ENCODE measurements at places on chromosomes 2 and 18.

- no peak for DNase-seq
These were observed 32.1 kb downstream of the RNMT start for GRCh38 chr18:13758622-13759021.

DNA sequence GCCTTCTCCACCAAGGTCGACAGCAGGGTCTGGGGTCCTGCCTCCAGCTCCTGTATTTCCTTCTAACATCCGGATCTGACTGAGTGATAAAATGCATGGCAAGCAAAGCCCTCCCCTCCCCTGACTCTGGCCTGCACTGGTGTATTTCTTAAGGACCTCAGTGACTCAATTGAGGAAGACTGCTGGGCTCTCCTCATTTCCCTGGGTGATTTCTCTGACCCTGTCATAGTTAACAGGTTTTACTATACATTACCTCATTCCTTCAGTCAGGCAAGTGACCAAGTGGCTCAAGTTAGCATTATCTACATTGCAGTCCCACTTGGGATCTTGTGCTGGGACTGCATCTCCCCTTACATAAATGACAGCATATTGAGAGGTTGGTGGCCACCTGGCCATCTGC is 38.8 kb upstream of the CCBE1 start:
- DNase-seq, result no peak

DNA sequence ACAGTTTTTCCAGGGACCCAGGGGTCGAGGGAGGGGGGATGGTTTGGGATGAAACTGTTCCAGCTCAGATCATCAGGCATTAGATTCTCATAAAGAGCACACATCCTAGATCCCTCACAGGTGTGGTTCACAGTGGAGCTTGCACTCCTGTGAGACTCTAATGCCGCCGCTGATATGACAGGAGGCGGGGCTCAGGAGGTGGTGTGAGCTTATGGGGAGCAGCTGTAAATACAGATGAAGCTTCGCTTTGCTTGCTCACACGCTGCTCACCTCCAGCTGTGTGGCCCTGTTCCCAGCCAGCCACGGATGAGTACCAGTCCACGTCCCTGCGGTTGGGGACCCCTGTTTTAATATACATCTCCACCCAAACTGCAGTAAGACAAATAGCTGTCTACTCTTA is 204.2 kb downstream of the AGAP1 start:
- no peak for DNase-seq

DNA sequence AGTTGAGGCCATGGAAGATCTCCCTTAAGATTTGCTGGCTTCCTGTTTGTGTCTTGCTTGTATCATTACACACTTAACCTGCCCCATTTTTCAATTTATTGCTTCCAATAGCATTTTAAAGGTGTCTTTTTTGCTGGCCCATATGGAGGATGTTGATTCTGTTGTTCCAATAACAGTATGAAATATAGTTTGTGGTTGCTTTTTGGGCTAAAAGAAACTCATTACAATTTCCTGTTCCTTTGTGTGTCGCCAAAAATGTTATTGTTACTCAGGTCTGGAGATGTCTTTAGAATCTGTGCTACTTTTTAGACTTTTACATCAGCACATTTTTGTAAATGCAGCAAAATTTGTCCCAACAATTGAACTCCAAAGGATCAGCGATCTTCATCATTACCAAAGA is 234.0 kb upstream of the ITGA4 start:
- DNase-seq, result no peak

DNA sequence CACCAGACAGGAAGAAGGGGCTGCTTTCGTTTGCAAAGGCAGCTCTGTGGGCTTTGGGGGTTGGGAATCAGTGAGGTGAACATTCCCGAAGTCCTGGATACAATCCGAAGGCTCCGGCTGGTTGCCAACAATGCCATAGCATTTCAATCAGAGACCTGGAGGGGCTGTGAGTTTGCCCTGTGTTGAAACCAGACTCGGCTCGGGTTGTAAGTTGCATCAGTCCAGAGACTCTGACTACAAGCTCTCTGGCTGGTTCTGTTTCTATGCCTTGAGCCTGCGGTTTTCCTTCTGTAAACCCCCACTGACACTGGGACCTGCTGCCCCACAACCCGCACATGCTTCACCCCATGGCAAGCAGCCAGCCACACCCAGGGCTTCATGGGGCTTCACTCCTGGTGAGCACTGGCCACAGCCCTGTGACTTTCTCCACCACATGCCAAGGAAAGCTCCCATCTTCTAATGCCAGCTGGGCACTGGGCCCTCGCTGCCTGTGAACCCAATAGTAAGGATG is 85.7 kb upstream of the ODC1 start:
- DNase-seq, result no peak

DNA sequence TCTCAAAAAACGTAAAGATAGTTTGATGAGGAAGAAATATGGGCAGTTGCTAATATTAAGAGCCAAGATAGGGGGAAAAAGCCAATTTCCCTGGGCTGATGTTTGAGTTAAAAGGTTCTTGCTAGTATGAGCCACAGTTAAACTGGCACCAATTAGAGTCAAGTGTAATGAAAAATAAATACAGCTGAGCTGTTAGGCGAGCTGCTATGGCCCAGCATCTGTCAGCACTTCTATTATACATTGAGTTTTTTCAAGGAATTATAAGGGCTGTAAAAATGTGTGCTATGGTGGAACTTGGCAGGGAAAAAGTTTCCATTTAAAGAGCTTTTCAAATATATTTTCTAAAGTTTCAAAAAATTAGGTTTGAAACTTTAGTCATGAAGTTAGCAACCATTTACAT is 279.6 kb downstream of the CYRIA start:
- no peak for DNase-seq
